ENCODE measurements at places on chromosomes 5 and 9.

GRCh38 chr9:2741441-2742158 lies 24.3 kb downstream of the KCNV2 start:
- DNase-seq = no peak

GRCh38 chr5:71569748-71570509 lies 17.2 kb upstream of the MCCC2 start:
- DNase-seq = no peak

DNA sequence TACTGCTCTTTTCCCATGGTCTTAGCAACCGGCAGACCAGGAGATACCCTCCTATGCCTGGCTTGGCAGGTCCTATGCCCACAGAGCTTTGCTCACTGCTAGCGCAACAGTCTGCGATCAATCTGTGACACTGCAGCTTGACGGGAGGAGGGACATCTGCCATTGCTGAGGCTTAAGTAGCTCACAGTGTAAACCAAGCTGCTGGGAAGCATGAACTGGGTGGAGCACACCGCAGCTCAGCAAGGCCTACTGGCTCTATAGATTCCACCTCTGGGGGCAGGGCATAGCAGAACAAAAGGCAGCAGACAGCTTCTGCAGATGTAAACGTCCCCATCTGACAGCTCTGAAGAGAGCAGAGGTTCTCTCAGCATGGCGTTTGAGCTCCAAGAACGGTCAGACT lies 40.4 kb downstream of the MCTP1 start:
- DNase-seq = no peak

- no peak for DNase-seq
Measured at GRCh38 chr5:40754381-40755092, 1.2 kb downstream of the TTC33 start.

- DNase-seq = no peak
Measured at GRCh38 chr9:109341561-109341960, 20.7 kb upstream of the EPB41L4B start.

DNA sequence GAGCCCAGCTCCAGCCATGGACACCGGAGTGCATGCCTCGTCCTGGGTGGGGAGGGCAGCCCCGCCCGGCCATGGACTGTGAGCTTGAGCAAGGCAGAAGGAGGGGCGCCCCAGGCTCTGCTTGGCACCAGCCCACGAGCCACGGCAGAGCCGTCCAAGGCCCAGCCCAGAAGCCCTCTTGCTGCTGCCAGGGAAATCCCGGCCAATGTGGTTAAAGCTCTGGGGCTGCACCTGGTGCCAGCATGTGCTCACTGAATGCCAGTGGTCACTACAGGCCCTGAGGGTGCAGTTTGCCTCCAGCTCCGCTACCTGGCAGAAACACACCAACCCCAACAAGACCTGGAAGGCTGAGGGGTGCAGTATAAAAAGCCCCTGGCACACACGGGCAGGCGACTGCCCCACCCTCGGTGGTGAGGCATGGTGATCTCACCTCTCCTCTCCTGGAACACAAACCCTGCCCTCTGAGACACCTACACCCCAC lies 11.8 kb downstream of the BRD3 start:
- no peak for DNase-seq

GRCh38 chr5:180670586-180671359 lies 21.4 kb upstream of the FLT4 start:
- peak; percentile 10 for DNase-seq

Data from activated CD4-positive, CD25-positive, alpha-beta regulatory T cell (primary cell).